Testis (tissue), 5 donors: ENCODE measurements at places on chromosomes 4 and X. TPM values are rescaled to one million over a fixed set of nuclear protein-coding genes. Genes with fewer than 3 reads are reported as not detected.

Gene ATP5ME
- 299 TPM for polyA plus RNA-seq

Gene DCX
- 0.44 TPM for polyA plus RNA-seq

Gene VMA21
- 16.2 TPM for polyA plus RNA-seq

Gene RAB40AL
- polyA plus RNA-seq = not detected

Gene CSN1S1
- polyA plus RNA-seq = 0.45 TPM

Gene RENBP
- polyA plus RNA-seq = 4.8 TPM

Gene HSFX2
- polyA plus RNA-seq = 11.8 TPM

Gene HSD17B10
- polyA plus RNA-seq = 44.8 TPM

Gene TKTL2
- 211 TPM for polyA plus RNA-seq

Gene HTRA3
- polyA plus RNA-seq = 17.3 TPM

Gene THAP6
- 35.1 TPM for polyA plus RNA-seq

Gene GABRE
- 9.3 TPM for polyA plus RNA-seq

Gene UGT2B7
- 1.5 TPM for polyA plus RNA-seq

Gene LIAS
- 59.0 TPM for polyA plus RNA-seq

Gene SORBS2
- polyA plus RNA-seq = 26.0 TPM

Gene ADRA2C
- 7.2 TPM for polyA plus RNA-seq

Gene C4orf50
- 1.1 TPM for polyA plus RNA-seq

Gene ATOH1
- polyA plus RNA-seq = not detected

Gene MAGEB3
- polyA plus RNA-seq = 8.8 TPM

Gene DSPP
- polyA plus RNA-seq = not detected

Gene SRPX
- 31.2 TPM for polyA plus RNA-seq

Gene RAI2
- polyA plus RNA-seq = 13.5 TPM

Gene LEF1
- polyA plus RNA-seq = 63.5 TPM

Gene SPACA5
- 23.4 TPM for polyA plus RNA-seq

Gene KDM5C
- polyA plus RNA-seq = 40.1 TPM

Gene RNF175
- 3.0 TPM for polyA plus RNA-seq

Gene ABCB7
- polyA plus RNA-seq = 10.1 TPM

Gene STOX2
- polyA plus RNA-seq = 5.8 TPM

Gene MXRA5
- polyA plus RNA-seq = 8.6 TPM

Gene IL3RA
- 3.4 TPM for polyA plus RNA-seq

Gene ASB9
- 63.9 TPM for polyA plus RNA-seq

Gene GPR34
- 3.5 TPM for polyA plus RNA-seq
